ENCODE measurements at places on chromosomes 7 and 10.

DNA sequence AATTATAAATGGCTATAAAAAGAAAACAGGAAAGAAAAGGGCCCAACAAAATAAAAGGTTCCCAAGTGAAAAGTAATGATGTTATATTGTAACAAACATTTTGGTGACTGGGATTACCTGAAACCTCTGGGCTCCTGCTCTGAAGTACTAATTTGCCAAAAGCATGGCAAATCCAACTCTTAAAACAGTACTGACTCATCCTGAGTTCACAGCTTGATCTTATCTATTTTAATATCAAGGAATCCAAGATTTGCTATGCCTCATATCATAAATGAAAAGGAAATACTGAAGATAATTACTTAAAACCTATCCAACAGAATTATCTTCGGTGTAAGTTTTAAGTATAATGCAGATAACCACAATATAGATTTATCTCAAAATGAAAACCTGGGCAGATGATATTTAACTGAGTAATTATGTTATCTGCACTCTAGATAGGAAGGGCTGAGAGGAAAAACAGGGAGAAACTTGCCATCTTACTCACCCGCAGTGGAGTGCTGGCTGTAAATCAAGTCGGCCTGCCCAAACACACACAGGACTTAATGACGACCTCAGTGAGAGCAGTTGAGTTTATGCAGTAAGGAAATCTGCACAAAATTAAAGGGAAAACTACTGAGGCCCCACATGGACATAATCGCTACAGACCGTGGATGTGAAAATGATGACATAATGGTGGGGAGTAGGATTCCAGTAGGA is 48.4 kb downstream of the MPP7 start:
- DNase-seq: peak; percentile 67

GRCh38 chr7:103391976-103392375 is 44.5 kb downstream of the PSMC2 start:
- DNase-seq: no peak

DNA sequence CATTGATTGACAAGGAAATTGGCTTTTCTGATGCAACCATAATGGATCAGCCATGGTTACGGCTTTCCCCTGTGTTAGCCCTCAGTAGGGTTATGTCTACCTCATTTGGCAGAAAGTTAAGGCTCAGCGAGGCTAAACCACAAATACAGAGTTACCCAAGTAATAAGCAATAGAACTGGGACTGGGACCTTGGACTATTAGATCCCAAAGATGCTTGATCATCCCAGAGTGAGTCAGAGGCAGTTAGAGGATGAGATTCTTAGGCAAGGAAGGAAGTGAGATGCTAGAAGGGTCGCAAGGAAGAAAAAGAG is 401.4 kb downstream of the TNS3 start:
- DNase-seq: no peak

- DNase-seq: no peak
Observed at GRCh38 chr7:12761111-12761510, 73.7 kb downstream of the ARL4A start.

GRCh38 chr10:26385443-26385842 is 52.7 kb upstream of the APBB1IP start:
- DNase-seq: no peak

DNA sequence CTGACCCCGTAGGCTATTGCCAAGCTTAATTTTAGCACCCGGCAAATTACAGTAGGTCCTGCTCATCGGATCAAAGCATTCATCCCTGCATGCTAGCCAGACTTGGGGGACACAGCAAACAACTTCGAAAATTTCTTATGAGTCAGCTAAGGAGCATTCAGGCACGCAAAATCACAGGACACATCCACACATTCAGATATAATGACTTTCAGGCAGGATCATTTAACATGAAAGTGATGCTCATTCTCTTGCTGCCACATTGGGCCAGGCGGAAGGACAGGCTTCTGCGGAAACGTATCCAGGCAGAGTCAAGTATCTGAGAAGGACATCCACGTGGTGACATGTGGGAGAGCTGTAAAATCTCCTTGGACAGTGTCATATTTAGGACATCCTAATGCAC is 474.0 kb upstream of the NRP1 start:
- DNase-seq: no peak

Measured in cerebellar cortex (tissue), 1 donor.